Activated CD8-positive, alpha-beta memory T cell treated with anti-CD3 and anti-CD28 coated beads for 48 hours (primary cell): ENCODE measurements at places on chromosomes 4 and X.

- DNase-seq, result no peak
Observed at GRCh38 chrX:129754056-129755024, 15.6 kb downstream of the XPNPEP2 start.

DNA sequence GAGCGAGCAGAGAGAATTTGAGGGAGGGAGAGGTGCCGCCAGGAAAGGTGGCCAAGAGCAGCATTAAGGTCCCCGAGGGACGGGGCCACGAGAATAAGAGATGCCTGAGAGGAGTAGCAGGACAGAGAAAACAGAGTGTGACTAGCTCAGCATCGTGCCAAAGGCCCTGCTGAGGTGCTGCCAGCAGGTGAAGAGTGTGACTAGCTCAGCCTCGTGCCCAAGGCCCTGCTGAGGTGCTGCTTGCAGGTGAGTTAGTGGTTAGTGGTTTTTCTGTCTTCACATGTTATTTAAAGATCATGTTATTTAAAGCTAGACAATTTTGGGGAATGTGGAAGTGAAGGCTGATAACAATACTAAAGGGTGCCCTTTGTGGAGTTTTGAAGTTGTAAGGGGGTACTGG, 464.5 kb upstream of the FAT1 start:
- DNase-seq, result no peak

GRCh38 chrX:41733939-41734338, 10.0 kb downstream of the GPR82 start:
- DNase-seq, result no peak

GRCh38 chrX:140065961-140066662, 100.8 kb upstream of the CXorf66 start:
- no peak for DNase-seq

GRCh38 chr4:103118166-103118565, 18.5 kb upstream of the BDH2 start:
- DNase-seq, result no peak

GRCh38 chr4:52545099-52546069, 113.7 kb downstream of the USP46 start:
- peak; percentile 6 for DNase-seq

DNA sequence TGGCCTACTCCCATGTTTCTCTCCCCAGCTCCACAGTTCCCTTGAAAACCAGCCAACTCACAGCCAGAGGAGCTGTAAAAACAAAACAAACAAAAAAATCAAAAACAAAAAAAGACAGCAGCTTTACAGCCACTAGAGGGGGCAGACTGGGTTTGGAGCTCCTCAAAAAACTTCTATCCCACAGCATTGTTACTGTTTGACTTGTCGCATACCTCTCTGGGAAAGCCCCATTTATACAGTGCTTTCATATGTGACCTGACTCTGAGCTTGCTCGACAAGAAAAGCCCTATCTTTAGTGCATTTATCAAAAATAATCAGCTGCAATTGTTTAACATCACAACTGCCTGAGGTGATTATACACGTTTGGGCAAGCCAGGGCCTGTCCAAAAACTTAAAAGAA, 21.6 kb downstream of the TSPAN6 start:
- no peak for DNase-seq
